ENCODE measurements at places on chromosomes 16 and 17.

DNA sequence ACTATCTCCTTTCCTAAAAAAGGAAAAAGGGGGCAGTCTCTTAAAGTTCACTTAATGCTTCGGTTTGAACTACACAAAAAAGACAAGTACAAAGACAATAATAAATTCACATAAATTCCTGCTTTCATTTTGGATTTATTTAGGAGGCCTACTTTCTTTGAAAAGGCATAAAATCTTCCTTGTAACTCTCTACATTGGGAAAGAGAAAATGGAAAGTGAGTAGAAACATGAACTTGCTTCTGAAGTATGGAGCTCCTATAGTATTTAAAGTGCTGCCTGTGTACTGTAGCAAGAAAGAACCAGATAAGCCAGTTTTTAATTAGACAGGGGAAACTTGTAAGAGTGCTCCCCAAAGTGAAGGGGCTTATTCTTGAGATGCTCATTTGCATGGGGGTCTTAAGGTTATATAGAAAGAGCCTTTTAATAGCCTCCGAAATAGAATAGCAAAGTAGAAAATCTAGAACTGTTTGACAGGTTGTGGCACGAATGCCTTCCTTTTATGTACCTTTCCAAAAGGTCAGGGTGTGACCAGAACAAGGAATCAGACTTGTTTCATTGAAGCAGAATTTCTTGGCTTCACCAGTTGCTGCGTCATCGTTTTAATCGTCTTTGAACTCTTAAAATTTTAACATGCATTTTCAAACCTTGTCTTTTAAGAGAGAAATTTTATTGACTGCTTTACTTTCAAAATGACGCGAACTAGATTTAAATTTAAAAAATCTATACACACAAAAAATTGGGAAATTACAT, 12.9 kb downstream of the GAN start:
- no peak overlapping the region for H3K27ac ChIP-seq
- no peak overlapping the region for H3K4me3 ChIP-seq
- no peak for DNase-seq
- peaks cover 14% of the 10 kb centered on the region for H3K36me3 ChIP-seq
- no peaks in the 10 kb centered on the region for H3K27me3 ChIP-seq

- no peak overlapping the region for H3K27ac ChIP-seq
- H3K36me3 ChIP-seq, result peaks cover 4% of the 10 kb centered on the region
- peaks cover 11% of the 10 kb centered on the region for H3K4me1 ChIP-seq
- H3K4me3 ChIP-seq, result no peak overlapping the region
- DNase-seq, result no peak
These were observed 7.3 kb upstream of the CMTM3 start for GRCh38 chr16:66596986-66597848.

DNA sequence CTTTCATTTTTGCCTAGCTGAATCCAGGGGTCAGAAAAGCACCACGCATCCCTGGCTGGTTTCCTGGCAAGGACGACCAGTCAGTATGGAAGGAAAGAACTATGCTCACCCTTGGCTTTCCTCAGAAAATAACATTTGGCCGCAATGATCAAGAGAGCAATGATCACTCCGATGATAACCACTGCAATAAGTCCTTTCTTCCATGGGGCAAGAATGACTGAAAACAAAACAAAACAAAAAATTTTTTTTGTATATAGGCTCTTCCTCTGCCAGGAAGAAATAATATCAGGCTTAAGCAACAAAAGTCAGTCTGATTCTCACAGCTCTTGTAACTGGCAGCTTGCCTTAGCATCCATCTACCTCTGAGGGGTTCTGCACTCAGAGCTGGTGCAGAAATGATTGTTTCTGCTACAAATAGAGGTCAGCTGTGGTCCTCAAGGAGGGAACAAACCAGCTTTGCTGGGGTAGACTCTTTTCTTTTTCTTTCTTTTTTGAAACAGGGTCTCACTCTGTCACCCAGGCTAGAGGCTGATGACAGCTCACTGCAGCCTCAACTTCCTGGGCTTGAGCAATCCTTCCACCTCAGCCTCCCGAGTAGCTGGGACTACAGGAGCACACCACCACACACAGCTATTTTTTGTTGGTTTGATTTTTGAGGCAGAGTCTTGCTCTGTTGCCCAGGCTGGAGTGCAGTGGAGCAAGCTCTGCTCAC, 35.7 kb downstream of the PECAM1 start:
- H3K27ac ChIP-seq, result no peak overlapping the region
- peaks cover 41% of the 10 kb centered on the region for H3K36me3 ChIP-seq
- H3K27me3 ChIP-seq, result no peaks in the 10 kb centered on the region
- DNase-seq, result no peak
- H3K4me1 ChIP-seq, result no peaks in the 10 kb centered on the region
- no peak overlapping the region for H3K4me3 ChIP-seq

DNA sequence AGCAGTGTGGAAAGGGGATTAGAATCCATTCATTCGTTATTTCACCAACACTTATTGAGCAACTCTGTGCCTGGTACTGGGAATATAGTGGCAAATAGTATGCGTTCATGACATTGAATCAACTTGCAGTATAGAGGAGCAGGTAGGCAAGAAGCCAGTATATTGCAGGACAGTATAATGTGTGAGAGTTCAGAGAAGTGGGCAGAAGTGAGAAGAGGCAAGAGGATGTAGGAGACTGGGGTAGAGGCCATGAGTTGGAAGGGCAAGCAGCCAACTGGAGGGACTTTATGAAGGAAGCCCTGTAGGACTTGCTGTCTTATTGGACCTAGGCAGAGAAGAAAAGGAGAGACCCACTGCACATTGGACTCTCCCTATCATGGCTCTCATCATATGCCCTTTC, 12.3 kb downstream of the HSD17B2 start:
- H3K4me1 ChIP-seq, result no peaks in the 10 kb centered on the region
- peaks cover 18% of the 10 kb centered on the region for H3K27me3 ChIP-seq
- H3K27ac ChIP-seq, result no peak overlapping the region
- no peak for DNase-seq
- no peak overlapping the region for H3K4me3 ChIP-seq

- DNase-seq, result no peak
- H3K36me3 ChIP-seq, result peaks cover 33% of the 10 kb centered on the region
- peaks cover 15% of the 10 kb centered on the region for H3K4me1 ChIP-seq
- no peaks in the 10 kb centered on the region for H3K27me3 ChIP-seq
These were observed 439.1 kb downstream of the XYLT1 start for GRCh38 chr16:17031484-17032268.

GRCh38 chr17:45784293-45784740, at the start of gene CRHR1:
CRHR1 (plus strand) TSS chr17:45784320; CDS start chr17:45784545, 225 bp downstream.
- peaks cover 2% of the 10 kb centered on the region for H3K4me1 ChIP-seq
- H3K36me3 ChIP-seq, result no peaks in the 10 kb centered on the region
- H3K27me3 ChIP-seq, result peaks cover 28% of the 10 kb centered on the region

DNA sequence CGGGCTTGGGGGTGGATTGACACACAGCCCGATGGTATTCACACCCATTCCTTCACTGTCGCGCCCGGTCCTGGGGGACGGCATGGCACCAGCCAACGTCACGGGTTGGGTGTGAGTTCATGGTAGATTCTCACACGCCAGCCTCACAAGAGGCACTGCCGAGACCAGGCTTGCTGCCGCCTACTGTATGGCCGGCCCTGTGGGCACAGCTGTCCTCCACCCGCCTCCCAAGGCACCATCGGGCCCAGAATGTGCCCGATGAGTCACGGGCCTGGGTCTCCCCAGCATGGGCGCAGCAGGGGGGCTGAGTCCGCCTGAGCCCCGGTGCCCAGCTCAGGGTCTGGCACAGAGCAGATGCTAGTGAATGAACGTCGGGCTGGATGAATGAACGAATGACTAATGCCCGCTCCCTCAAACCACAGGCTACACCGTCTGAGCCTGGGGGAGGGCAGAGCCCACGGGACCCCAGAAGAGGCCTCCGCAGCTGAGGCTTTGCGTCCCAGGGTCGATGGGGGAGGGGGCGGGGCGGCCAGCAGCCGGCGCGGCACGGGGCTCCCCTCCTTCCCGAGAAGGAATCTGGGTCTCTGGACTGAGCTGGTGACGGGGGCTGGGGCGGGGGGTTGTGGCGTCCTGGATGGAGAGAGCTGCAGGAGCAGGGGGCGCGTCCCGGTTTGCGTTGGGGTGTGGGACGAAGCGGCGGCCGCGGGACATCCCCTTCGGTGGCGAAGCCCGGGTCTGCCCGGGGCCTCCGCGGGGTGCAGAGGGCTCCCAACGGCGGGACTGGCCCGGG, 829 bp downstream of the PITPNM3 start:
- no peak for DNase-seq
- peaks cover 31% of the 10 kb centered on the region for H3K27me3 ChIP-seq
- H3K4me3 ChIP-seq, result peak overlapping the region; percentile 81

GRCh38 chr16:70159355-70160348, 13.9 kb upstream of the CLEC18C start:
- DNase-seq, result peak; percentile 7
- H3K27ac ChIP-seq, result no peak overlapping the region
- H3K36me3 ChIP-seq, result peaks cover 21% of the 10 kb centered on the region
- no peak overlapping the region for H3K4me3 ChIP-seq

- peaks cover 11% of the 10 kb centered on the region for H3K4me1 ChIP-seq
- peaks cover 14% of the 10 kb centered on the region for H3K27me3 ChIP-seq
- H3K4me3 ChIP-seq, result no peak overlapping the region
- peaks cover 1% of the 10 kb centered on the region for H3K36me3 ChIP-seq
- no peak for DNase-seq
- H3K27ac ChIP-seq, result no peak overlapping the region
These were observed 22.7 kb downstream of the CIBAR2 start for GRCh38 chr16:85089525-85089924.

DNA sequence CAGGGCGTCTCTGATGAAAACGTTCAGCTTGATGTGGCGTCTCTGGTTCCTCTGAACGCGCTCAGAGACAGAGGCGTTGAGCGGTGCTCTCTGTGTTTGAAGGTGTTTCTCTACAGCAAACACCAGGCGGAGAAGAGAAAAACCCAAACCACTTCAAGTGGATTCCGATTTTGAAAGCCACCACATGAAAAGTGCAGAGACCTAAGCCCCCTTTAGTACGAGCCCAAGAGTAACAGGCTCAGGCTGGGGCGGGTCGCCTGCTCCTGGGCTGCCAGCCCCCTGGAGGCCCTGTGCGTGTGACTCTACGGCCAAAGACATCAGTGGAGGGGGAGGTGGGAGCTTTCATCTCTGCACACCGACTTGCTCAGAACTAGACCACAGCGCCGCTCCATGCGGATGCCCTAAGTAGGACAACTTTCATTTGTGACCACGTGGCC, 328.4 kb downstream of the MAF start:
- H3K27me3 ChIP-seq, result peaks cover 21% of the 10 kb centered on the region
- no peak overlapping the region for H3K4me3 ChIP-seq
- no peaks in the 10 kb centered on the region for H3K36me3 ChIP-seq
- H3K4me1 ChIP-seq, result peaks cover 16% of the 10 kb centered on the region
- DNase-seq, result no peak
- no peak overlapping the region for H3K27ac ChIP-seq

DNA sequence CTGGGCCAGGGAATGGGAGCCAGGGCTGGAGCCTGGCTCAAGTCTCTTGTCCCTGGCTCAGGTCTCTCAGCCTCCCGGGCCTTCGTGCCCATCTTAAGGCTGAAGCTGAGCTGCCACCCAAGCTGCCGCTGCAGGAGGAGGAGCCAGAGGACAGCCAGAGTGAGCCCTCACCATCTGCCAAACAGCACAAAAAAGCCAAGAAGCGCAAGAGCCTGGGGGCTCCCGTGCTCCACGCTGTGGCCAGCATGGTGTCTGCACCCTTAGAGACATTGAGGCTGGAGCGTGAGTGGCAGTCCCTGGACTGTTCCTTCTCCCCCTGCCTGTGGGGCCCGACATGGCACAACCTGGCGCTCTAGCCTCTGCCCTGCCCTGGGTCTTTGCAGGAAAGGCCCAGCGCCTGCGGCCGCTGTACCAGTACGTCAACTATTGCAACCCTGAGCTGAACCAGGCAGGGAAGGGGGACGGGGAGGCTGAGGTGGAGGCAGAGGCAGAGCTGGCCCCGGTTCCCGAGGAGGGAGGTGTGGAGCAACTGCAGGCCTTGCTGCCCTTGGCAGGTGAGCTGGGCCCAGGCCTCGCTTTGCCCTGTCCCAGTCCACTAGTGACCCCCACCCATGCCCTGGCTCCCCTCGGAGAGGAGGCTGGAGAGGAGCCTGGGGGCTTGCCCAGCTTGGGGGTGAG, 1.3 kb downstream of the C16orf86 start:
- peak overlapping the region; percentile 95 for H3K27ac ChIP-seq
- H3K4me3 ChIP-seq, result peak overlapping the region; percentile 91
- peaks cover 36% of the 10 kb centered on the region for H3K4me1 ChIP-seq
- peak; percentile 74 for DNase-seq
- no peaks in the 10 kb centered on the region for H3K36me3 ChIP-seq

- no peaks in the 10 kb centered on the region for H3K27me3 ChIP-seq
- peak overlapping the region; percentile 97 for H3K4me3 ChIP-seq
- no peak for DNase-seq
- H3K27ac ChIP-seq, result peak overlapping the region; percentile 83
- H3K36me3 ChIP-seq, result peaks cover 2% of the 10 kb centered on the region
These were observed 793 bp downstream of the COG7 start for GRCh38 chr16:23452221-23452571.

DNA sequence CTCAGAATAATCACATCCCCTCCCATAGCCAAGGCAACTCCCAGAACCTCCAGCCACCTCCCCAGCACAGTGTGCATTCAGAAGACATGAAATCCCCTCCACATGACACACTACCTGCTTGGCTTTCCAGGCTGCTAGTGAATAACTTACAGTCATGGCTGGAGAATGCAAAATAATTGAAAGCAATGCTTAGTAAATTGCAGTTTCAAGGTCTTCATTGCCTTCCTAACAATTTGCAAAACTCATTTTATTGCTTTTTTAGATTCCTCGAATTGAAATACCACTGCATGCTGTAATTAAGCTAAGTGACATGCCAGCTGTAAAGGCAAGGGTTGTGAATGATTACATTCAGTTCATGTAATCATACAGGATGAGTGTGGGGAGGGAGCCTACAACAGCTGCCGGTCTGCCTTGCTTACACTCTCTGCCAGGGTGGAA, 29.0 kb upstream of the HOXB13 start:
- H3K36me3 ChIP-seq, result peaks cover 2% of the 10 kb centered on the region
- H3K27me3 ChIP-seq, result peaks cover 40% of the 10 kb centered on the region
- H3K4me1 ChIP-seq, result peaks cover 11% of the 10 kb centered on the region

DNA sequence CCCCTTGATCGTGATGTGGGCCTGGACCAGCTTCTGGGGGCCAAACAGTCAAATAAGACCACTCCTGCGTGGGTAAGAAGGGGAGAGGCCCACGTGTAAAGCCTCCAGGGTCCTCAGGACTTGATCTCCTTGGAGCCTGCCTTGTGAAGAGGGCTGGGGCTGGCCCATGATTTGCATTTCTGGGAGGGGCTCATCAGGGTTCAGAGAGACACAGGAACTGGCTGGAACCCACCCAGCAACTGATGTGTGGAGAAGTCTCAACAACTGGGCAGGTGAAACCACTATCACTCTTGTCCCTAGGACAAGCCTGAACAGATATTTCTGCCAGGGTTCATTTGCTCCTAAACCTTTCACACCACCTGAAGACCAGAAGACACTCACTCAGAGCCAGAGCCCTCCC, 214.7 kb downstream of the ZNF423 start:
- DNase-seq, result no peak
- peaks cover 2% of the 10 kb centered on the region for H3K27me3 ChIP-seq
- H3K27ac ChIP-seq, result no peak overlapping the region
- H3K4me1 ChIP-seq, result no peaks in the 10 kb centered on the region
- no peaks in the 10 kb centered on the region for H3K36me3 ChIP-seq

GRCh38 chr17:29090750-29091605, 48.0 kb downstream of the PIPOX start:
- H3K27me3 ChIP-seq, result no peaks in the 10 kb centered on the region
- H3K36me3 ChIP-seq, result peaks cover 39% of the 10 kb centered on the region
- DNase-seq, result no peak
- H3K27ac ChIP-seq, result no peak overlapping the region
